Kidney capillary endothelial cell (primary cell): ENCODE measurements at places on chromosomes 11 and 22.

GRCh38 chr22:31520051-31520450 is 23.7 kb downstream of the SFI1 start:
- no peak for DNase-seq

DNA sequence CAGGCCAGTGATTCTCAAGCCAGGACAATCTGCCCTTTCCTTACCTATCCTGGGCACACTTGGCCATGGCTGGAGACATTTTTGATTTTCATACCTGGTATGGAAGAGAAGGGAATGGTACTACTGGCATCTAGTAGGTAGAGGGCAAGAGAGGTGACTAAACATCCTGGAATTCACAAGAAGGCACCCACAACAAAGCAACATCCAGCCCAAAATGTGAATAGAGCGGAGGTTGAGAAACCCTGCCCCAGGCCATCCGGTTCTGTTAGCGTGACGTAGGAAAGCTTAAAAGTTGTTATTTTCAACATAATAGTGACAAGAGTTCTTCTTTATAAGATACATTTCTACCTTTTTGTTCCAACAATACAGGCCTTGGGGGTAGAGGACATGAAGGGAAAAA is 114.9 kb upstream of the ALX4 start:
- DNase-seq: no peak

DNA sequence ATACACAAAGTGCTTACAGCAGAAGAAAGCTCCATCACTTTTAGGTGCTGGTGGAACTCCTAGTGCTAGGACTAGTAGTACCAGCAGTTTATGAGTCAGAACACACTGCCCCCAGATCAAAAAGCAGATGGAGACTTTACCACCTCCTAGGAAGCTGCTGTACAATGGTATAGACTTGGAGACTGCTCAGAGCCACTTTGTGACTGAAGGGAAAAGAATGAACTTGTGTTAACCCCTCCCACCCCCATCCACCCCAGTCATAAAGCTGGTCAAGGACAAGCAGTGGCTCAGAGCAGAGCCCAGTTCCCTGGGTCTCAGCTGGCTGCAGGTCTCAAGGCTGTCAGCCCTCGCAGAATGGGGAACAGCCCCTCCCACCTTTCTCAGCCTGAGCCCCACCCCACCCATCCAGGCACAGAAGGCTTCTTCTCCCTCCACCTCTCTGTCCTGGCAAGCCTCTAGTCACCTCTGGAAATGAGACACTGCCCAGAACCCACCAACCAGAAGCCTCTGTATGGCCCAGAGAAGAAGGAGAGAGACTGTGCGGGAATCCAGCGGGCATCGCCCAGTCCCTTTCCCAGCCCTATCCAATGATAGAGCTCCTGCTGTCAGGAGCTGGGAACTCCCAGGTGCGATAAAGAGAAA is 23.8 kb downstream of the PACSIN2 start:
- peak; percentile 90 for DNase-seq

DNA sequence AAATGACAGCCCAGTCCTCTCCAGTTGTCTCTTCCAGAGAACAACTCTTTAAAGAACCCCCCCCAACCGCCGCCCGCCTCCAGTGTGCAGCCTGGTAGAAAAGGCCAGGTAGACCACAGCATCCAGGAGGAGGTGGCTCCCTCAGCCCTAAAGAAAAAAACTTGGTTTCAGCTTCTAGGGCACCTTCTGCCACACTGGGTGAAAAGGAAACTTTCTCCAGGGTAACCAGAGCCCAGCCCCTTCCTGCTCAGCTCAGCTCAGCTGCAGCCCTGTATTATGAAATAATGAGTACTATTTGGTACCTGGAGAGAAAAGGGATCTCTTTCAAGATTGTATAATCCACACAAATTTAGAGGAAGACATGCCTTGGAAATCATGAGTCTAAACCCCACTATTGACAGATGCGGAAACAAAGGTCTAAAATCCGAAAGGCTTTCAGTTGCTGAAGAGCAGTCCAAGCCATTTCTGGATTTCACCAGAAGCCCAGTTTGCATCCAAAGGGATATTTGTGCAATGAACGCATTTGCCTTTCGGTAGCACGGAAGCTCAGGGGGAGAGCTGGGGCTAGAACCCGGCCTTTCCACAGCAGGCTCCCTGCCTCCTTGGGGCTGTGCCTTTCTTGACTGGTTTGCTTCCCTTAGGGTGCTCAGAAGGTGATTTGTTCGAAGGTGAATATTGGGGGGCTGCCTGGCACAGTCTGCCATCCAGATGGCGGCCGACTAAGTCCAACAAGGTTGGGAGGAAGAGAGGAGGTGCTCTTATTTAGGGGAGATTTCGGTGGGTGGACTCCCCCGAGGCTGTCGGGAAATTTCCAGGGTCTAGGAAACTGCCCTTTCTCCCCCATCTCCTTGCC is 3.3 kb downstream of the FXYD6 start:
- DNase-seq: no peak

DNA sequence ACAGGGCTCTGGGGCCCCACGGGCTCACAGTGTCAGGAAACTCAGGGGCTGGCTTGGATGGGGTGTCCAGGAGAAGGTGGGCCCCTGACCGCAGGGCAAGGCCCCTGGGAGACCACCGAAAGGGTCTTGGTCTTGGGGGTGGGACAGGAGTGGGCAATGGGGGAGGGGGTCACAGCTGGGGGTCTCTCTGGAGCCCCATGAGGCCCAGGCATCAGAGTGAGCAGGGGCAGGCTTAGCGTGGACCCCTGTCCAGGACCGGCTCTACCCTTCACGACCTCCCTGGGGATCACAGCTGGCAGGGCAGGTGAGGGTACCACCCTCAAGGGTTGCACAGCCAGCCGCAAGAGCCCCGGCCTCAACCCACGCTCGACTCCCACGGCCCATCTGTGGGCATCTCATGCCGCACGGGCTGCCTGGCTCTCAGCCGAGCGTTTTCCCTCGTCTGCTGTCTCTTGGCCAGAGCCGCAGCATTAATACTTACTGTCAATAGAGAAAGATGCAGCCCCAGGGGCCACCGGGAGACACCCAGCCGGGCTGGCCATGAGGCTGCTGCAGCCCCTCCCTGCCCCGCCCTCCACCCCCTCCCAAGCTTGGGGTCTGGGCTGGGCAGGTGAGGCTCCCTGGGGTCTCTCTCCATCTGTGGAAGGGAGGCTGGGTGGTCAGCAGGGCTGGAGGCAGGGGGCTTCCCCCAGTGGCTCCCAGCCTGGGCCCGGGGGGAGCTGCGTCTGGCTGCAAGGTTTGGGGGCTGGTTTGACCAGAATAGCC is 662 bp downstream of the MUC5B start:
- no peak for DNase-seq
